Tibial nerve (tissue), 4 donors: ENCODE measurements at places on chromosomes 11 and 22. TPM values are rescaled to one million over a fixed set of nuclear protein-coding genes. Genes with fewer than 3 reads are reported as not detected.

CRYBB2 gene
- not detected for total RNA-seq

PKNOX2 gene
- 6.5 TPM for total RNA-seq

DNA sequence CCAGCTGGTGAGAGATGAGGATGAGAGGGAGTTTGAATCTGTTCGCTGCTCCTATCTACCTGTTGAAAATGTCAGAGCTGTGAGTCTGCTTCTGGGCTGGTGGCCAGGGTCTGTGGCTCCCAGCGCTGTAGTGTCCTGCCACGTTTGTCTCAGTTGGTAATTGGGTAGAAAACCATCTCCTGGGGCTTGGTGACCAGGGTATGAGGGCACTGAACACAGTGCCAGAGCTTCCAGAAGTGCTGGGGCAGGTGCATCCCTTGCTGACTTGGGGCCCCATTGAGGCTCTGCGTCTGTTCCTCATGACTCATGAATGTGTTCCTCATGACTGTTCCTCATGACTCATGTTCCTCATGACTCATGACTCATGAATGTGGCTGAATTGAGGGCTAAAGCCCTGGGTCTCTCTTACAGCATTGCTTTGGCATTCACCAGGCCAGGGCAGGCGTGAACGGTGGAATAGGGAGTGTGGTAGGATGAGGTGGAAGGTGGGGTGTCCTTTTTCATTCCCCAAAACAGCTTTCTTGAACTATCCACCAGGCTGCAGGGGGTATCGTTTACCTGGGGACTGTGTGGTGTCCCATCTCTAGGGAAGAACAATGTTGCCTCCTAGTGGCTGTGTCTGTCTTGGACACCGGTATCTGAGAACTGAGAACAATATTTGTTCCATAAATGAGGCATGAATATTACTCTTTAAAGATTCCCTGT is 139.5 kb downstream of the COMMD9 start:
- peak; percentile 67 for DNase-seq

- no peak for DNase-seq
Observed at GRCh38 chr11:3010521-3011275, 18.6 kb upstream of the NAP1L4 start.

DNA sequence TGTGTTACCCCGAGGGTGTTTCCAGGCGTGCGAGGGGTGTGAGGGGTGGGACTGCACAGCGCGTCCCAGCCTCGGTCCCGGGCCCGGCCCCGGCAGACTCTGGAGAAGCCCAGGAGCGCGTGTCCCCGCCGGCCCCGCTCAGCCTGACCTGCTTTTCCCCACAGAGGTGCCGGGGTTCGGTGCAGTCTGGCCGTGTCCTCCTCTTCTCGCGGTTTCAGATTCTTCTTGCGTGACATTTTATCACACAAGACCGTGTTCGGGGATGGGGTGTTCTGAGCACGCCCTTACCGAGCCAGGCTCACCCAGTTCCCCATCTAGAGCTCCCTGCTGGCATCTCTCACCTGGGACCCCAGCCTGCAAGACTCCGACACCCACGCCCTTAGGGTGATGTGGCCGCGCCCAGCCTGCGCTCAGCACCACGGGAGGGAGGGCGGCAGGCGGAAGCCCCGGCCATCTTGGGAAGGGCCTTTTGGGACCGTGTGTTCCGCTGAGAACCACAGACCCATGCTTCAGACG is 775.6 kb downstream of the BRD1 start:
- DNase-seq = no peak

DNA sequence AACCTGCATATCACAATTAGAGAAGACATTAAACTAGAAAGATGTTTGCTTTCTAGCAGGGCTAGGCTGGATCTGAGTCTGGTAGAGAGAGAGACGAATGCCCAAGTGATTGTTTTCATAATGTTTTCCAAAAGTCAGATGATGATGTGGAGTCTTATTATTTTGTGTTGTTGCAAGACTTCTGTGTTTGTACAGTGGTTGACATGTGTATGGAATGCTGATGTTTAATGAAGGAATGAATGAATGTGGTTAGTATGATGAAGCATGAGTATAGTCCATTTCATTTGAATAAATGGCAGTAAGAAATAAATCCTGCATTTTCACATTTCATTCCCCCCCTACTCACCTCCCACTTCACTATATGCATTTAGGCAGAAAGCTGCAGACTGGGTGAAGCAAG is 69.6 kb downstream of the PPP2R1B start:
- no peak for DNase-seq

- no peak for DNase-seq
Observed at GRCh38 chr11:34387653-34388052, 29.8 kb upstream of the ABTB2 start.

GRCh38 chr11:2651826-2652271 is 47.9 kb downstream of the KCNQ1OT1 start:
- DNase-seq = no peak

DNA sequence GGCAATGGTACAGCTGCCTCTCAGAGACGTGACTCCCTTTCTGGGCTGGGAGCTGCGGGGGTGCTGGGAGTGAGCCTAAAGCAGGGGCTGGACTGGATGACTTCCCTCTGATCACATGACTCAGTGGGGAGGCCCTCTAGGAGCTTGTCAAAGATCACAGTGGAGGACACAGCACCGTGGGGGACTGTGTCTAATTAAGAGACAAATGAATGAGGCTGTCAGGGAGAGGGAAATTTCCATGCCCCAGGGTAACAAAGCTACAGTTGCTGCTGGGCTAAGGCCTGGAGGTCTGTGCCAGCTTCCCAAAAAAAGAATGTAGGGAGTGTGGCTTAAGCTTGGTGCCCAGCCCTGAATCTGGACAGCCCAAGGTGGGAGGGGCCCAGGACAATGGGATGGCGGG is 262.8 kb upstream of the PLET1 start:
- no peak for DNase-seq

- no peak for DNase-seq
Observed at GRCh38 chr11:7971846-7972245, 6.6 kb upstream of the NLRP10 start.

DNA sequence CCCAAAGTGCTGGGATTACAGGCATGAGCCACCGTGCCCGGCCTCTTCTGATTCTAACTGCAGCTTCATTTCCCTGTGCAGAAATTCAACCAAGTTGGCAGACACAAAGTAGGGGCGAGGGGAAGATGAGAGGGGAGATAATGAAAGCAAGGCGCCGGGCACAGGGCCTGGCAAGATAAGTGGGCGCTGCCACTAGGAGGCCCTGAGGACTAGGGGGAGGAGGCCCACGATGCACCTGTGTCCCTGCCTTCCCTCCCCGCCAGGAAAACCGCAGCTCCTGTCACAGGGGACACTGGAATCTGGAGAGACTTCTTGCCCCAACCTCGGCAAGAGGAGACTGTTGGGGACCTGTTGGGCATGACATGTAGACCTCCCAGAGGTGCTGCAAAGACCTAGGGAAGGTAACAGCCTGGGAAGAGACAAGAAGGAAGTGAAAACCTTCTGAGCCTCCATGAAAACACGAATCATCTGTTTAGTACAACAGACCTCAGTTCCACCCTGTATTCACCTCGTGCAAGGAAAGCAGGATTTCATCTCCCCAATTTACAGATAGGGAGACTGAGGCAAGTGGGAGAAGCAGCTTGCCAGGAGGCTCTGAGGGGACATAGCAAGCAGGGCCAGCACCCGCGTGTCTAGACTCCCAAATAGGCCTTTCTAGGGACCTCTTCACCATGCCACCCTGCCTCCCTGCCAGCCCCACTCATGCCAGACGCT is 3.1 kb upstream of the LGALS1 start:
- no peak for DNase-seq
